SIG-M5 (cell line): ENCODE measurements at places on chromosomes 1 and 21.

DNA sequence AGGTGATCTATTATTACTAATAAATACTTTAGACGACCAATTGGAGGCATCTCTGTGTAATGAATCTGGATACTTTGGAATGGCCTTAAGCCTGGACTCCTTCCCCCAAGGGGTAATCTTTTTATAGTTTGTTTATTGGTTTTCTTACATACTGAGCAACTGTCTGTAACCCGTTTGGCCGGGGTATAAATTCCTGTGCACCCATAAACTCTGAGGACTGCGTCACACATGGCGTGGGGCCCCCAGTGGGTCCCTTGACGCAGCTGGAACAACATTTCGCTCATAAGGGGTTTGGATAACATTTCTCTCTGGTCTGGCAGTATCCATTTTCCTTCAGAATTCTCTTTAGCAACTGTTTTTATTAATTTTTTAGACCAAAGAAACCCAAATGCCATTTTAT is 26.5 kb downstream of the SCCPDH start:
- no peak for DNase-seq

DNA sequence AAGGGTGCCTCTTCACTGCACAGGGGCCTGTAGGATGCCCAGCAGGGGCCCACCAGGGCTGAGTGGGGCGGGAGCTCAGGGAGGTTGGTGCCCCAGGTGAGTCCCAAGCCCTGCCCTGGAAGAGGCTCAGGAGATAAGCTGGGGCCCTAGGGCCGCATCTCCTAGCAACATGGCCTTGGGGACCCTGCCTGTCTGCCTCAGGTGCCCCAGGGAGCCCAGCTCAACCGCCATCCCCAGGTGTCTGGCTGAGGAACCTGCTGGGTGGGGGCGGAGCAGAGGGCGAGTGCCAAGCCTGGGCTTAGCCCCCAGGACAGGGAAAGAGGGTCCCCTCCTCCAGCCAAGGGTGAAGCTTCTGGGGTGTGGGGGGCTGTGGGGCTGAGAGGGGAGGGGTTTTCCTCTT is 54.8 kb downstream of the FOXO6 start:
- DNase-seq: no peak

- no peak for DNase-seq
These were observed 22.7 kb downstream of the SLC2A1 start for GRCh38 chr1:42935971-42936308.

DNA sequence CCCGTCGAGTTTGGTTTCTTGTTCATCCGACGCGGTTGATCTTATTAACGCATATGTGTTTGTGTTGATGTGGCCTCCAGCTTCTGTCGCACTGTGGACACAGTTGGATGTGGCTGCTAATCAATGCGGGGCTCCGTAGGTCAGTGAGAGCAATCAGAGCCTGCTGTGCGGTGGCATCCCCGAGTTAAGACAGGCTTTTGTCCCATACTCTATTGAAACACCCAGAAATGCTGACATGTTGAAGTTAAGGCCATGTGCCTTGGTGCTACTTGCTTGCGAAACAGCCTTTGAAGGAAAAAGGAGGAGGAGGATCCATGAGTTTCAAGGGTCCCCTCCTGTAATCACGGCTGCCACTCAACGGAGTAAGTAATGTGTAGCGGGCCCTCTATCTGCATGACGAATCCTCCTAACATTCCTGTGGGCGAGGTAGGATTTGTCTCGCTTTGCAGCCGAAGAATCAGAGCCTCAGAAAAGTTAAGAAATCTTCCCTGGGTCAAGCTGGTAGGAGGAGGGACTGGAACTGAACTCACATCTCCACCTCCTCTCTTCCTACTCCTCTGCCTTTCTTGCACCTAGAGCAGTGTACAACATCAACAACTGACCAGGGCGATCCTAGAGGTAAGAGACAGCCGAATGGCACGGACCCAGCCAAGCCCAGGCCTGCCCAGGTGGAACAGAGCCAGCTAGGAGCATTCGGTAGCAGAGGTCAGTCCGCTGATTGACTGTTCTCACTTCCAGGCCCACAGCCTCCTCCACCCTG is 19.5 kb downstream of the PDE9A start:
- no peak for DNase-seq

DNA sequence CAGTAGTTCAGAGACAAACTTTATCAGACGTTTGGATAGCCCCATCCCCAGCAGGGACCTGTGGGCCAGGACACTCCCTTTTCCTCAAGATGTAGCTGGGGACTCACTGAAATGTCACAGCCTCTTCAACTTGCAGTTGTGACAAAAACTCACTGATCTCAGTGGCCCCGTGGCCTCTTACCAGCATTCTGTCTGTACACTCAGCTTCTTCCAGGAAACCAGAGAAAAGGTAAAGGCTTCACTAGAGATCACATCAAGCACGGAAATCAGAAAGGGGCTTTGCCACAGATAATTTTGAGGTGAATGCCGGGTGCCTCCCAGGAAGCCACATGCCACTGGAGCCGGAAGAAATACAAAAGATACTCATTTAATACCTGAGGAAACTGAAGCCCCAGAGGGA is 122.2 kb downstream of the CCDC185 start:
- DNase-seq: no peak

DNA sequence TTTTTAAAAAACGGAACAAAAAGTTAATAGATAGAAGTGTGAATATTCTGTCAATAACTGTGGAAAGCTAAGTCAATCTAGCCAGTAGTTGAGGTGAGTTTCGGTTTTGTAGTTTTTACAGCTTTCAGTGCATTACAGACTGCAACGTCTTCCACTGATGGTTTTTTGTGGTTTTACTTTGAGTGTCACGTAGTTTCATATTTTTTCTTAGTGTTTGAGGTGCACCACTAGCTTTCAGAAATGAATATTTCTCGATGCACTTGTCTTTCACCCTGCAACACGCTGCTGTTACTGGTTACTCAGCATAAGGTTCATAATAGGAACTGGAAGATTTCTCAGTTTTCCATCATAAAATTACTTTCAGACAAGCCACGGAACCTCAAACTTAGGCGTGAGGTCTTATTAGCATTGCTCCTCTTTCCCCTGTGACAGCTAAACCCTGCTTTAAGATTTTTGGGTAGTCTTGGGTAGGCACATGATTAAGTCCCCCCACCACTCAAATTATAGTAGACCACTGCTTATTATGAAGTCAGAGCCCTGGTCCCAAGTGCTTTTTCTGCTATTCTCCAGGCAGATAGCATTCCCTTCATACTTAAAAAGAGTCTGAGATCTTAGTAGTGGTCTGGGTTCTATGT is 1412.7 kb downstream of the KCNT2 start:
- no peak for DNase-seq

DNA sequence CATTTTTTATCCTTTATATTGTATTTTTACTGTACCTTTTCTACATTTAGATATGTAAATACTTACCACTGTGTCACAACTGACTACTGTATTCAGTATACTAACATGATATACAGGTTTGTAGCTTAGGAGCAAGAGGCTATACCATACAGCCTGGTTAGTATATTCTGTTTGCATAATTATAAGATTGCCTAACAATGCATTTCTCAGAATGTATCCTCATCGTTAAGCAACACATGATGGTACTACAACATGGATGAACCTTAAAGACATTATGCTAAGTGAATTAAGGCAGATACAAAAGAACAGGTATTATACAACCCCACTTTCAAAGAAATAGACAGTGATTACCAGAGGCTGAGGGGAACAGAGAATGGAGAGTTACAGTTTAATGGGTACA is 62.7 kb downstream of the RUSC1 start:
- no peak for DNase-seq

GRCh38 chr1:240338837-240339236 is 247.2 kb downstream of the FMN2 start:
- DNase-seq: no peak

- no peak for DNase-seq
These were observed 40.5 kb downstream of the PATJ start for GRCh38 chr1:61782771-61783170.

GRCh38 chr1:31221072-31221471 is 18.6 kb downstream of the NKAIN1 start:
- no peak for DNase-seq

DNA sequence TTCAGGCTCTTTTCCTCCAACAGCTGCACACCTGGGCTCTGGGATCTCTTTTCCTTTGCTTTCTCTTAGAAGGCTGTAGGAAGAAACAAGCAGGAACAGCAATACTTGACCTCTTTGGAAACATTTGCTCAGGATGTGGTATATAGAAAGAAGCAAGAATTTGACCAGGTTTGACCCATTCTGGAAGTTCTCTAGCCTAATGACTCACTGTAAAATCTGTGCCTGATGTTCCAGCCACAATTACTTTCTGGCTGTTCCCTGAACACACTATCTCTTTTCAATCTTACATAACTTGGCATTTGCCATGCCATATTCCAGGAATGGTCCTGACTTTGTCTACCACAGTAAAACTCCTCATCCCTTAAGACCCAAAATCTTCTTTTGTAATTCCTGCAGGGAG is 419.9 kb upstream of the DAB1 start:
- no peak for DNase-seq

DNA sequence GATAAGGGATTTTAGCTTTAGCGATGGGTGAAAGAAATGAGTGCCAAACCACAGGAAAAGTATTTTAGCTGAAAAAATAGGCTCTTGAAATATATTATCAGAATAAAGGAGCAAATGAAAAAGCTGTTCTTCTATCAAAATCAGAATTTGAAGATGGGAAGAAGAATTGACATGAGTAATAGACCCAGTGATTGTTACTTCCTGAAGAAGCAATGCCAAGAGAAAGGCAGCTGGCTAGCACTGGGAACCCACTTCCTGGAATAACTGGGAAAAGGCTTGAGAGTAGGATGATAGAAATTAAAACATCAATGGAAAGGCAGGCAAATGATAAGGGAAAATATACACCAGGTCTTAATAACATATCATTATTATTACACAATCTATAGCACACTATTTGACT is 29.9 kb upstream of the LYPLAL1 start:
- no peak for DNase-seq

- DNase-seq: no peak
These were observed at the start of gene B3GALT5 for GRCh38 chr21:39612233-39613040. B3GALT5 (plus strand) TSS chr21:39612940; CDS start chr21:39660560, 47,620 bp downstream.

- DNase-seq: no peak
These were observed 17.7 kb downstream of the AGRN start for GRCh38 chr1:1037366-1038327.

DNA sequence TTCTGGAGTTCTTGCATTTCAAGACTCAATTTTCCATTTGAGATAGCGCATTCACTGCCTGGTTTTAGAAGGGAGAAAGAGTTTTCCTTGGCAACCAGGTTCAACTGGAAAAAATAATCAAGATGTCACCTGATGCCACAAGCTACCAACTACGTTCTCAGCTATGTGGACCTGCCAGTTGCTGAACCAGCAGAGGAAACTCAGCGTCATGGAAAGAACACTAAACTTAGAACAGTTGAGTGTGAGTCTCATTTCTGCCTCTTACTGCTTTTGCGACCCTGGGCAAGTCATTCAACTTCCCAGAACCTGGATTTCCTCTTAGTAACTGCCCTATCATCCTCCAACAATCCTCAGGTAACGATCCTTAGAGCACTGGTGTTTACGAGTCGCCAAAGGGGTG is 373.0 kb upstream of the ESRRG start:
- no peak for DNase-seq

DNA sequence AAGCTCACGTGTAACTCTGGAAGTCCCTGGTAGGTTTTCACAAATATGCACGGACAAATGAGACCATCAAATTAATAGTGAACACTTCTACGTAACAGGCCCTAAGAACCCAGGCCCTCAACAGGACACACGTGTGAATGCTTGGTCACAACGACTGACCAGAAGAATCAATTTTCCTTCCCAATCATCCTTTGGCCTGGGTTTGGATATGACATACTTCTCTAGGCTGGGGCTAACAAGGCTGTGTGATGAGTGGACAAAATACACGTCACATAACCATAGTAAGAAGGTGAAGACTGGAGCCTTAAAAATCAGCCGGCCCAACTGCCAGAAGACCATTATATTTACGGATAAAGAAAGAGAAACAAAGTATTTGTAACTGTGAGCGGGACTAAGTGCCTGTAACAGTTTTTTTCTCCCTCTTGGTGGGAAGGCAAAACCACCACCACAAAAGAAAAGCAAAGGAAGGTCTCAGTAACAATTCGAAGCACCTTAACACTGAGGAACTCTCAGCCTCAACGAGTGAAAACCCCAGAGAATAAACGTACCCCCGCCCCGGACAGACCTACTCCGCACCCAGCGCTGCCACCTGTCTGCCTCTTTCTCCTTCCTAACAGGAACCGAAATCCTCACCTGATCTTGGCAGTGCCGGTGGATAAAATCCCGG is 450 bp downstream of the SDE2 start:
- DNase-seq: no peak

GRCh38 chr1:214445831-214446614 is 105.4 kb downstream of the PTPN14 start:
- DNase-seq: no peak

- DNase-seq: no peak
These were observed 19.8 kb downstream of the TOMM20 start for GRCh38 chr1:235108876-235109275.

DNA sequence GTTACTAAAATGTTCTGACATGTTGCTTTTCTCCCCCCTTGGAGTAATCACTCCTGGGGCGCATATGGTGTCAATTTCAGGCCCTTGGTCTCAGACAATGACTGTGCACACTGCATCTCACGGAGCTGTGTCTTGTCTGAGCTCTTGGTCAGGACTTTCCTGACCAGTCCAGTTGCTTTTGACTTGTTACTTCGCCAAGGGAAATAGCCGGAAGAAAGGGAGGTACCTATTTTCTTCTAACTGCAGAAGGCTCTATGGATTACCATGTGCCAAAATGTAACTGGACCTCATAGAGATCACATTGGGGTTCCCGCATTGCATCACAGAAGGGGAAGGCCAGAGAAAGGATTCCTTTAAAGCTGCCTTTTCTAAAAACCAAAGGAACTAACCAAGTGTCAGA is 68.6 kb downstream of the SPAG17 start:
- DNase-seq: no peak

- no peak for DNase-seq
These were observed 129.2 kb downstream of the ZBTB18 start for GRCh38 chr1:244180256-244180655.

DNA sequence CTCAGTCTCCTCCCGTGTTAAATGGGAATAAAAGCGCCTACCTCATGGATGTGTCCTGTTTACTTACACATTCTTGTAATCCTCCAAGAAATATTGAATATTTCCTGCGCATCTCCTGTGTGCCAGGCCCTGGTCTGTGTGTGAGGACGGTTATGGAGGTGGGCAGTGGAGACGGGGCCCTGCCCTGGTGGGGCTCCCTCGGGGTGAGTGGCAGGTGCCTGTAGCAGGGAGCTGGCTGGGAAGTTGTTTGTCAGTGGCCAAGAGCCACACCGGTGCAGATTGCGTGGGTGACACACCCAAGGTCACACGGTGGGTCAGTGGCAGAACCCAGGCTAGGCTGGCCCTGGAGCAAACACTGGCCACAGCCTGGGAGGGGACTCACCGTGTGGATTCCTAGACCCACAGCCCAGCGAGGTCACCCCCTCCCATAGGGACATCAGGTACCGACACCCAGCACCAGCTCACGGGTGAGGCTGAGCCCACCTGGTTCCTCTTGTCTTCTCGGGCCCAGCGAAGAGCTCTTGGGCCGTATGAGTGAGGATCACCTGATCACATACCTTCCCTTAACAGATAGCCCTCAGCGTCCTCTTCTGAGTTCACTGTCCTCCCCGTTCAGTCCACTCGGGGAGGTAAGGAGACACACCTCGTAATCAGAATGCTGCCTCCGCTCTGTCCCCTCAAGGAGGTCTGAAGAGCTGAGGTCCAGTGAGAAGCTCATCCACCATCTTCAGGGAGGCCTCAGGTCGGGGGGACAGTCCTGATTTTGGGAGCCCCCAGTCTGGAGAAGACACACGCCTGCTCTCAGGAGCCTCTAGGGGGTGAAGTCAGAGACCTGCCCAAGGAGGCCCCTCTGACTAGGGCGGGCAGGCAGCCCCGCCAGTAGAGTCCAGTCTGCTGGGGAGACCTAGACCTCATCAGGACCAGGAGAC is 349.6 kb downstream of the MATN1 start:
- DNase-seq: no peak
